ENCODE measurements at places on chromosomes 2 and 18.

DNA sequence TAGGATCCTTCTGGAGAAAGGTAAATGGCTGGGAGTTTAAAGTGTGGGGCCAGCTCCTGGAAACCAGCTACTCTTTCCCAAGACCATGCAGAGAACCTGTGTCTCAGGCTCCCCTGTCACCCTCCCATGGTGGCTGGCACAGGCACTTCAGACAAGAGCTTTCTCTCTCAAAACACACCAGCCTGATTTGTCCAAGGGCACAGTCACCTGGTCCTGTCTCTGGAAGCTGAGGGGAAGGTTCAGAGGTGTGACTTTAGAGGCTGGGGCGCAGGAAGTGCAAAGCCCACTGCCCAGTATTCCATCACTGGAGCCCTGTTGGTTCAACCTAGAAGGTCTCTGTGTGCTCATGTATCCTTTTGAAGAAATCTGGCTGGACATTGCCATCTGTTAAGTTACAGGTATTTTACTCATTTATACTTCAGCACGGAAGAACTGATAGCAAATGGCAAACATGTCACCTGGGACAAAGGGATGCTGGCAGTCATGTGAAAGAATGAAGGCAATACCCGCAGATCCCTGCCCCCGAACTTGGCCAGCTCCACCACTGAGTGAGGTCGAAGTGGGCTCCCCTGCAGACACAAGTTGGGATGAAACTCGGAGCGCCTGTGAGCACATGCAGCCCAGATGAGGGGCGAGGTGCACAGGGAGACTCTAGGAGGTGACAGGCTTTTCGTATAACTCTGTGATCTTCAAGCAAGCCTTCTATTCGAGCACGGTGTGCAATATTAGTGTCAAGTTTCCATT is 96.9 kb upstream of the MGAT4A start:
- no peak for DNase-seq

DNA sequence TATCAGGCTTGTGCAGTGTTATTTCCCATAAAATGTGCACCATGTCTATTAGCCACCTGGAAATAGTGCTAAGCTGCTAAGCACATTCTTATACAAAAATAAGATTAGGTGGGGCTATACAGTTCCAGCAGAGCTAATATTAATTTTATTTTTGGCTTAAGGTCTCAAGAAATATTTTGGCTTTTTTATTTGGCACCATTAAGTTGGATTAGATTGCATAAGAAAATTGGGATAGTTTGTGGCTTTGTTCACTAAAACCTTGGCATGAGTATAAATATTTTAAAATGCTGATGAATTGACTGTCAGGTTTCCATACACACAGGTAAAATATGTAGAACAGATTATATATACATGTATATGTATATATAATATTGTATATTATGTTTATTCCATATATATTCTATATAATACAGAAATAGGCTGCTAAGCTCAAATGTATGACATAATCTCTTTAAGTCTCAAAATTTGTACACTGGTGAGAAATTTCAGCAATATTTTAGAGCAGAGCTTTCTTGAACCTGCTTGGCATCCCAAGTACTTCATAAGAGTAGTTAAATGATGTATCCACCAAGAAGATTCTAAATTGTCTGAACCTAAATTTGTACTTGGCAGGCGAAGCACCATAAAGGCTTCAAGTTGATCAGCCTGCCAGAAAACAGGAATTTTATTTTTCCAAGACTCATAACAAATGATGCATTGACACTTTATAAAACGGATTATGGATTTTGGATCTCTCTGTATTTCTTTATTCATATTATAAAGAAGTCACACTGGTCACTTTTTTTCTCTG is 32.6 kb downstream of the CCDC102B start:
- DNase-seq: no peak

DNA sequence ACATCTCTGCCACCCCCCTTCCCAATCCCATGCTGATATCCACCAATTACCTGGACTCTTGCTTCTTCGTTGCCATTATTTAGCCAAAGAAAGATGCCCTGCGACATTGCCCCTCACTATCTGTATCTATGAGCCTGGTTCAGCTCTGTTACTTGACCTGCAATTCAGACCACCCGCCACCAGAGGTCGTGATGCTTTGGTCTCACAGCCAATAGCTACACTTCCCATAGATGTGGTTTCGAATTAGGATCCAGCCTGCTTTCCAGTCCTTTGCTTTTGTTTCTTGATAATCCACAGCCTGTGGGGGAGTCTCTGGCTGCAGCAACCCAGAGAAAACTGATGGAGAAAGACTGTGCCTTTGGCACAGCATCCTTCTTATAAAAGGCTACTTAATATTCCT is 239.4 kb downstream of the KLHL29 start:
- DNase-seq: no peak

- no peak for DNase-seq
Observed at GRCh38 chr2:43418680-43419079, 177.2 kb downstream of the THADA start.

- DNase-seq: no peak
Observed at GRCh38 chr18:28412521-28412920, 235.6 kb upstream of the CDH2 start.

GRCh38 chr18:62334120-62334519 is 9.0 kb downstream of the TNFRSF11A start:
- no peak for DNase-seq

- DNase-seq: no peak
Observed at GRCh38 chr2:99645960-99646359, 156.1 kb upstream of the REV1 start.

- no peak for DNase-seq
Observed at GRCh38 chr2:129876541-129876940, 102.9 kb upstream of the RAB6C start.

GRCh38 chr18:26919627-26920026 is 54.1 kb upstream of the AQP4 start:
- DNase-seq: no peak

- no peak for DNase-seq
Observed at GRCh38 chr2:11744631-11745394, 1.6 kb upstream of the LPIN1 start.

DNA sequence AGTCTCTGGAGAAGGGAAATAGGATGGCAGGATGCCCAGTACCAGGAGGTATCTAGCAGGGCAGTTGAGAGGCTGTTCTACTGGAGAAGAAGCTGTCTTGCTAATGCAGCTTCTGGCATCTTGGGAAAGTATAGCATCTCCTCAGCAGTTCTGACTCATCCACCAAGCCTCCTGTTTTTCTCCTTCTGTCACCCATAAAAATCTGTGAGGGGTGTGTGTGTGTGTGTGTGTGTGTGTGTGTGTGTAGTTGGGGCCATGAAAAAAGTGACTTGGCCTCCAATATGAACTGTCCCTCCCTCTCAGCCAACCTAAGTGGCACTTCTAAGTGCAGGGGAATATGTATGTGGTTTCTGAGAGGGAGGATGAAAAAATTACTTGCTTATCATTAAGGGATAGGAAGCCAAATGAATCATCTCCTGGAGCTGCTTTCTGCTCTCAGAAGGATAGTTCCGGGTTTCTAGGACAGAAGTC is 83.9 kb downstream of the CBLN2 start:
- DNase-seq: no peak

- no peak for DNase-seq
Observed at GRCh38 chr18:37385846-37386778, 179.5 kb downstream of the CELF4 start.

- no peak for DNase-seq
Observed at GRCh38 chr2:11752906-11753305, 6.5 kb downstream of the LPIN1 start.

DNA sequence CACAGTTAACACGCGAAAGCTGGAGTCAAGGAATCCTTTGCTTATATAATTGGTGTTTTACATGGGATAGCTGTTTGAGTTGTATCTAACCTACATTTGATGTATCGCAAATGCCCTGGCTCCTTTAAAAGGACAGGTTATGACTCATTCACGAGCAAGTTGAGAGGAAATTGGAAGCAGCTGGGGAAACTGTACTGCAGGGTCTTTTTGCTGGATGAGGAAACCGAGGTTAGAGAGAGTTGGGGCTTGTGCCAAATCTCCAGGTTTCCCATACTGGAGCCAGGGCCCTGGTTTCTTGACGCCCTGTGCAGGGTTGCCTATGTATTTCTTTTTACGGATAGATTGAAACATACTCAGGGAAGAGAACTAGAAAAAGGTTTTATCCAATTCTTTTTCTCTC is 60.0 kb upstream of the SPTBN1 start:
- DNase-seq: no peak

- no peak for DNase-seq
Observed at GRCh38 chr2:173854840-173855239, 110.3 kb downstream of the SP3 start.

- DNase-seq: no peak
Observed at GRCh38 chr2:178491612-178492011, 11.4 kb downstream of the PLEKHA3 start.

DNA sequence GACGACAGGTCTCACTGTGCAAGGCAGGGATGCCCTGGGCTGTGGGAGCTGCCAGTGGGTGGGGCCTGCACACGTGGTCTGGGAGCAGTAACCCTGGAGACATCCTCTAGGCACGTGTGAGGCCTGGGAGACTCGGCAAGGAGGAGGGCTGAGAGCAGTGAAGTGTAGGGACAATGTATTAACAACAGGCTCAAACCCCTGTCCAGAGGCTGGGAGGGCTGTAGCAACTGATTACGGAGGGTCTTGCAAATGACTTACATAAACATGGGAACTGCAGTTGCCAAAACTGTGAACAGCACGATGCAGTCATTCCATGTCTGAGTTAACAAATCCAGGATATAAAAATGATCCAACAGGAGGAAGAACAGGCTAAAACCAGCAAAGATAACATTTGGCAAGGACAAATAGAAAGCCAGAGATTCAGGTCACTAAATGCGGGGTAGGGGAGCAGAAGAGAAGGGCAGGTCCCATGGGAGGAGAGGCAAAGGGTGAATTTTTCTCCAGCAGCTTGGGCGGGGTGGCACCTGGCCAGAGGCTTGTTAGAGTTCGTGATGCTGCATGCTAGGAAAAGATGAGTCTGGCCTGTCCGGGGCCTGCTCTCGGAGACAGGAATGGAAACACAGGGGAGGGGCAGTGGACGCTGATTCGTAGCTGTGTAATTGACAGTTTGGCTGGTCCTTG is 44.9 kb downstream of the CYP27C1 start:
- no peak for DNase-seq

GRCh38 chr18:77262643-77263465 is 13.2 kb downstream of the GALR1 start:
- DNase-seq: no peak

GRCh38 chr2:54416166-54416813 is 39.8 kb upstream of the SPTBN1 start:
- no peak for DNase-seq

DNA sequence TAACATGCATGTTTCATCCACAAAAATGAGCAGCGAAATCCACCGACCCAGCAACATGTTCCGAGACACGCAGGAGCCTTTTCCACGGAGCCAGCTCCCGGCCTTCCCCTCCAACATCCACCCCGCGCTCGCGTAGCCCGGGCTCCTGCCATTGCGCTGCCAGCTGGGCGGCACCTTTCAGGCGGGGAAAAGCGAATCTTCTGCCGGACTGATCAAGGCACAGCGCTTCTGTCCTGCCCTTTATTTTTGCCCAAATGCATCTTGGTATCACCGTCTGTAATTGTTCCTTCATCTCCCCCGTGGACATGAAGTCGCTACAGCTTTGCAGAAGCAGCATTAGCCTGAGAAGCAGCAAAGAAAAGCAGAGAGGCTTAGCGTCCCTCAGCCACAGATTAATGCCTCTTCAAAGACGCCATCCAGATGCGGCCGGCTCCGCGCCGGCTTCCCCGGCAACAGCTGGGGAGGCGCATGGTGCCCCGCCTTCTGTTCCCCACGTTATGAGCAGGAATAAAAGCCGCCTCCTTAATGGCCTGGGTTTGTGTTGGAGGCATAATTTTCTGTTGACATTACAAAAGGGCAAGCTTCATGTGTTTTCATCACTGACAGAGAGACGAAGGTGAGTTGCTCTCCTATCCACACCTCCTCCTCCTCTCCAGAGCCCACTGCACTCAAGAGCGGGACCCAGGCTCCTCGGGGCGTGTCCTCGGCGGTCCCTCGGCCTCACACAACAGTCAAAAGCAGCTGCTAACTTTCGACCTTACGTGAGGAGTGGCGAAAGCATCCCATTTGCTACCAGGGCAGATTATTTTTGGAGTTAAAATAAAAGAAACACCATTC is 122.1 kb upstream of the SALL3 start:
- no peak for DNase-seq

GRCh38 chr2:195945056-195945455 is 123.6 kb downstream of the DNAH7 start:
- DNase-seq: no peak

DNA sequence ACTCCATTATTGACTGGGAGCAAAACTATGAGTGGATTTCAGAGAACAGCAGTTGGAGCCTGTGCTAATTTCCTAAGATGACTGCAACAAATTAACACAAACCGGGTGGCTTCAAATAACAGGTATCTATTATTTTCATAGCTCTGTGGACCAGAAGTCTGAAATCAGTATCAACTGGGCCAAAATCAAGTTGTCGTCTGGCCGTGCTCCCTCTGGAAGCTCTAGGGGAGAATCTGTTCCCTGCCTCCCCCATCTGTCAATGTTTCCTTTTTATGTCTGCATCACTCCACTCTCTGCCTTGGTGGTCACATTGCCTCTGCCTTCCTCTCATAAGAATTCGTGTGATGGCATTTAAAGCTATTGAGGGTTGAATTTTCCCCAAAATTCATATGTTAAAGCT is 269.8 kb downstream of the TMX3 start:
- DNase-seq: no peak

DNA sequence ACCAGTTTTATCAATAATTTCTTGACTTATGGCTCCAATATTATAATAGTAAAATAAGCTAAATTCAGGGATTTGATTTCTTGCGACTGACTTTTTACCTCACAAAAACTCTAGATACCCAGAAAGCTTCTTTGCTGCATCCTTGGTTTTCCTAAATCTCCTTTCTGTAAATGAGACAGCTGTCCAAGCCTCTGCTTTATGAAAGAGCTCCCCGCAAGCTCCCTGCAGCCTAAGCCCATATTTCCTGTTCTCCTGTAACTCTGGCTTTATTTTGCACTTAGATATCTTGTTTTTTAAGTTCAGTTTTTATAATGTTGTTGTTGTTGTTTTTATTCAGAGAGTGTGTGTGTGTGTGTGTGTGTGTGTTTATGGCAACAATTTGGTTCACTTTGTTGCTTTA is 361.7 kb upstream of the PKDCC start:
- no peak for DNase-seq

GRCh38 chr2:45577441-45577840 is 33.6 kb downstream of the SRBD1 start:
- no peak for DNase-seq
